ENCODE measurements at places on chromosomes 5 and 9. TPM values are rescaled to one million over a fixed set of nuclear protein-coding genes. Genes with fewer than 3 reads are reported as not detected.

- no peak for DNase-seq
Observed at GRCh38 chr5:139363937-139364336, 19.2 kb downstream of the SLC23A1 start.

DNA sequence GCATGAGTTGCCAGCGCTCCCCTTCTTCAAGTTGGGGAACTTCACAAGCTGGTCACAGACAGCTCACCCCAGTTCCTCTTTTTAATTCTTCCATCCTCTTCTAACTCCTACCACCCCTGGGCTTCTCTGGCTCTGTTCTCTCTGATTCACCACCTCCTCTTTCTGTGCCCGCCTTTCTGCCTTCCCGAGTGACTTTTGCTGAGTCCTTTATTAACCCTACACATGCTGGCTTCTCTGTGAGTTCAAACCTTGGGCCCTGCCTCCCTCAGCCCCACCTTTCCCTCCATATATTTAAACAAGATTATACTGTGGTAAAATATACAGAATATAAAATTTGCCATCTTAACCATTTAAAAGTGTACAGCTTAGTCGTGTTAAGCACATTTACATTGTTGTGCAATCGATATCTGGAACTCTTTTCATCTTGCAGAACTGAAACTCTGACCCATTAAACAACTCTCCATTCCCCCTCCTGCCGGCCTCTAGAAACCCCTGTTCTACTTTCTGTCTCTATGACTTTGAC lies 32.0 kb downstream of the SLC46A2 start:
- no peak for DNase-seq

- peak; percentile 71 for DNase-seq
Observed at GRCh38 chr5:88669371-88670050, 213.5 kb downstream of the MEF2C start.

ARID3C gene
- total RNA-seq, result 0.16 TPM

RGS3 gene
- total RNA-seq, result 106 TPM

DNA sequence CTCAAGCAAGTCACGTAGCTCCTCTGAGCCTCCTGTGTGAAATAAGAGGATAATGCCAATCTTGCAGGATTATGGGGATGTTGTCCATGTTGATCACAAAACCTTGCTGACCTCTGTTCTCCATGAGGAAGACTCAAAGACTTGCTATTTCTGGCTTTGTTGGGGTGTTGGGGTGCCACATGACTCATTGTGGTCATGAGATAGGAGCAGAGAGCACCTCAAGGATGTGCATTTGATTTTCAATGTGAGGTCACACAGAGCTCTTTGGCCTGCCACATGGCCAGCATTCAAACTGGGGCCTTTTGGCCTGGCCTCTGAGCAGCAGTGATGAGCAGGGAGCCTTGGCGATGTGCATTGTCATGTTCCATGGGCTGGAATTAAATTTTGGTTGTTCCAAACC lies 380.3 kb downstream of the GADD45G start:
- no peak for DNase-seq

ARHGEF39 gene
- 0.53 TPM for total RNA-seq

GRCh38 chr5:88644676-88645075 lies 238.3 kb downstream of the MEF2C start:
- DNase-seq, result no peak

FOXD4L5 gene
- total RNA-seq, result 0.11 TPM

DNA sequence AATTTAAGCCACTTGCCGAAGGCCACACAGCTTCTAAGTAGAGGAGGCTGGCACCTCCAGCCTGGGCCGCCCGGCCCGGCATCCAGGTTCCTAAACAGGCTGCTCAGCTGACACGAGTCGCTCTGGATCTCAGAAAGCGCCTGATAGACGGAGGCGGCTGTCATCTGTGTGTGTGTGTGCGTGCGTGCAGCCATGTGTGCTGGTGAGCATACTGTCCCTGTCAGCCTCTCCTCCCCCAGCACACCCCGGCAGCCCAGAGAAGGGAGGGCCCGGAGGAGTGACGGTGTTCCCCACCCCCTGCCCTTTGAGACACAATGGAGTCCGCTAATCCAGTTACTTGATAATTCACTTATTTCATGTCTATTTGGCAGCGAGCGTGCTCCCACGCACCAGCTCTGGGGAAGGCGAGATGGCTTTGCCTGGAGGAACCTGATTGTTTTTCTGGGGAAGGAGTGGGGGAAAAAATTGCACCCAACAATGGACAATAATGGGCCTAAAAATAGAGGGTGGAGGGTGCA lies 20.0 kb downstream of the NTNG2 start:
- DNase-seq, result no peak

DNA sequence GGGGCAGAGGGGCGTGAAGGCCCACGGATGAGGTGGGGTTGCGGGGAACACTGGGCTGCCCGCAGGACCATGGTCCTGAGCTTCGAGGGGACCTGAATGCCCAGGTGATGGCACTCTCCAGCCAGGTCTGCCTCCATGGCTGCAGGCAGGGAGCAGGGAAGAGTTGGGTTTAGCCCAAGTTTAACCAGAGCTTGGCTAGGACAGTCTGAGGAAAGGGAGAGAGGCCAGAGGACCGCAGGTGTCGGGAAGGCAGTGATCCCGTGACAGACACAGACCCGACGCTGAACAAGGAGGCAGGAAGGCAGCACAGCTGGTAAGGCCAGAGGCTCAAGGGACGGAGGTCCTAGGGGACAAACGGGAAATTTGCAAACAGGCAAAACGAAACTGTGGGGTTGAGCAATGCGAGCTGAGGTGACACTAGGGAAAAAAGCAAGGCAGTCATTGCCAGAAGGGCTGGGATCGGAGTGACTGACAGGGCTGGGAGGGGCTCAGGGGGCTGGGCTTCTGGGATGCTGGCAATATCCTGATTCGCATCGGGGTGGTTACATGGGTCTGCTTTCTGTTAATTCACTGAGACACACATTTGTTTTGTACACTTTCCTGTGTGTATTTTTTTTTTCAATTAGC lies 25.0 kb downstream of the ARPC5L start:
- no peak for DNase-seq

HTR4 gene
- not detected for total RNA-seq

SHOC1 gene
- total RNA-seq, result not detected

DNA sequence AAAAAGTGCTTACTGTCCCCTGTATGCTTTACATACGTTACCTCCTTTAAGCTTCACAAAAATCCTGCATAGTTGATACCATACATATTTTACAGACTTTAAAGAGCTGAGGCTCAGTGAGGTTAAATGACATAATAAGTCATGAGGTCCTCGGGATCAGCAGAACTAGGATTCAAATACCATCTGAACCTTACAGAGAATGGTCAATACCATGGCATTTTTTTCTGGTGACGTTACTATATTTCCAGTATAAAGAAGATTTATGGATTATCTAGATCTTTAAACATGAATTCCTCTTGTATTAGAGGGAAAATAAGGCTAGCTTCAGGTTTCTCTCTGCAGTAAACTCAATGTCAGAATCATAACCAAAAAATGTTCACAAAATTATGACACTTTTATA lies 153.7 kb upstream of the GPR151 start:
- DNase-seq, result no peak

DMRT1 gene
- not detected for total RNA-seq

PCDHGC5 gene
- total RNA-seq, result 10.9 TPM

DNA sequence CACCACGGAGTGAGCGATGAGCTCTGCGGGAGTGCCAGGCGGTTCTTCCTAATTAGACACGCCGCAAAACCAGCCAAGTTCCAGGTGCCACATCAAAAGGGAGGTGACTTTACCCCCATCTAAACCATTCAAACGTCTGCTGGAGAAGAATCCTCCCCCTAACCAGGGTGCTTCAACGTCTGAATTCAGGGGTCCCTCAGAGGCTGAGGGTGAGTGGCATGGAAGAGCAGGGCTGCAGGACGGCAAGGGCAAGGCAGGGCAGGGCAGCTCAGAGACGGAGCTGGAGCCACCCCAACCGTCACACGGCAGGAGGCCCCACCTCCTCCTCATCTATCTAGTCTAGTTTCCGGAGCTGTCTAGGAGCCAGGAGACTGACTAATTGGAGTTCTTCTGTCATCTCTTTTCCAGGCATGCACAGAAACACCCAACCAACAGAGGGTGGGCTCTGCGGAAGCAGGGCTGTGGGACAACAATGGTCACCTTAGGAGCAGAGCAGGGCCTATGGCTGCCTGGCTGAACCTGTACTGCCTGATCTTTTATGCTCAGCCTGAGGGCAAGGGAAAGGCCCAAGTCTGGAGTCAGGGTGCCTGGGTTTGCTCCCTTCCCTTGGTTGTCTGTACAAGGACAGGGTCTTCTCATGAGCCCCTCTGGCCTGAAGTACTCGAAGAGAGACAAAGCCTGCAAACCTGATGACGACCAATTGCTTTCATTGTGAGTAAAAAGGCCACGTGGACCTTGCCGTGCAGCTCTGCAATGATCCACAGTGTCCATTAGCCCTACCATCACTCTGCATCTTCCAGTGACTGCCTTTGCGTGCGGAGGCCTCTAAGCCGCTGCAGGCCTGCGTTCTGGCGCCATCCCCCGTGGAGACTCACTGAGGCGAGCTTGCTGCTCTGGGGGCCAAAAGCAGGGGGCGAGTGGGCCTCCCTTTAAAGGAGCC lies 81.0 kb upstream of the SLC25A51 start:
- DNase-seq, result peak; percentile 82

DNA sequence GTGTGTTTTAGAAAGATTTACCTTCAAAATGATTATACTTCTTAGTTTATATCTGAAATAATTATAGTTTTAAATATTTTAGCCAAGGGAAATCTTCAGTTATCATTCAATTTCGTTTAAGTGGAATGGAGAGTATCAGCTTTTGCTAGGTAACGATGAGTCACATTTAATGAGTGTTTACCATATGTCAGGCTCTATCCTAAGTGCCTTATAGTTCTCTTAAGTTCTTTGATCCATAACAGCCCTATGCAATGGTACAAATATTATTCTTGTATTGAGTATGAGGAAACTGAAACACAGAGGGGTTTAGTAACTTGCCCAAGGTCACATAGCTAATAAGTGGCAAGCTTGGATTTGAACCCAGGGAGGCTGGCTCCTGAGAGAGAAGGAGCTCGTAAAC lies 37.5 kb upstream of the SHB start:
- no peak for DNase-seq

ELOVL7 gene
- total RNA-seq, result 0.72 TPM

DNA sequence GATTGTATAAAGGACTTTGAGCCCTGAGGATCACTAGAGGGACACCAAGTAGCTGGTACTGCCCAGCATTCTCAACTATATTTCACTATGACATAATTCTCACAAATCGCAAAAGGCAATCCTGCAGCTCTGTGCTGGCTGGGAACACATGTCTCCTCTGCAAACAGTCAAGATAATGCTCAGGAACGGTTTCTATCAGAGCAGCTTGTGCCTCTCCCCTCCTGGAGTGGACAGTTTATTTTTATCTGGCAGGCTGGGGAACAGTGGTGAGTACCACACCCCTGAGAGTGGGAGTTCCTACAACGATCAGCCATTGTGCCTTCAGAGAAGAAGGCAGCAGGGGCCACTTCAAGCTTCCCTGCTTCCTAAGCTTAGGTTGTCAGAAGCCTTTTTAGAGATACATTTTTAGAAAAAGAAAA lies 65.8 kb downstream of the ERAP1 start:
- DNase-seq, result no peak

GRCh38 chr9:127730262-127730661 lies 4.8 kb downstream of the TOR2A start:
- DNase-seq, result no peak

SGCD gene
- 2.9 TPM for total RNA-seq

DNA sequence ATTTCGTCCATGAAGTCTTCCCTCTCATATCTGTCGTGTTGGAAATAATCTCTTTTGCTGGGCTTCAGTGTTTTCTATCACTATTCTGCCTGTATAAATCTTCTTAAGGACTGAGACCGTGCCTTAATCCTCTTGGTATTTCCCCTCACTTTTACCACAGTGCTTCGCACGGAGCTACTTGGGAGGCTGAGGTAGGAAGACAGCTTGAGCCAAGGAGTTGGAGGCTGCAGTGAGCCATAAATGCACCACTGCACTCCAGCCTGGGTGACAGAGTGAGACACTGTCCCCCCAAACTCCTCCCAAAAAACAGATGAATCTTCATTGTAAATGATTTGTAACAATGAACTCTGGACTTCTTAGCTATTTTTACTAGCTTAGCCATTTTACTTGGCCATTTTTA lies 57.8 kb downstream of the PHAX start:
- DNase-seq, result no peak

DNA sequence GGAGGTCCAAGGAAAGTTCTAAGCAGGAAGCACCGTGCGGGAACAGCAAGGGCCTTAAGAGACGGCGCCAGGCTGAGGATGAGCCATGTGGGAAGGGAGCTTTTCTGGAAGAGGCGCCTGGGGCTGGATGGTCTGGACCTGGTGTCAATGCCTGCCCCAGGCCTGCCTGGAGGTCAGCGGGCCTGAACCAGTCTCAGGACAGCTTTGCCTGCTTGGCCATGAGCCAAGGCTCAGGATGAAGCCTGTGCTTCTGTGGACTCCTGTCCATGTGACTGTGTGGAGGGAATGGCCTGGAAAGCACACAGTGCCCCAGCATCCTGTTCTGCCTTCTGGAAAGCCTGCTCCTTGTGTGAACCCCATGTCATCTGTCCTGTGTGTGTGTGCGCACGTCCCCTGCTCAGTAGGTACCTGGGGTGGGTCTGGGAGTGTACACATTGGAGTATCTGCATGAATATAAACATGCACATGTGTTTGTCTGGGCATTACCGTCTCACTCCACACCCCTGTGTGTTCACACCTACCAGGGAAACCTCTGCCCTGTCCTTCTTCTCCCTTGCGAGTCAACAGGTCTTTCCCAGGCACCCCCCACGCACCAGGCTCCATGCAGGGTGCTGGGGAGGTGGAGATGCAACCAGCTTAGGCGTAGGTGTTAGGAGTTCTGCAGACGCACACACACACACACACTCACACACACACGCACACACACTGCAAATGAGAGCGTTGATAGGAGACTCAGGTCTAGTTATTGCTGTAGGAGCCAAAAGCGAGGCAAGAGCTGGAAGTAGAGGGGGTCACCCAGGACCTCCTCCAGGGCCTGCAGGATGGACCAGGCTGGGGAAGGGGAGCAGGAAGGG lies 24.8 kb downstream of the DAB2IP start:
- DNase-seq, result no peak

DNA sequence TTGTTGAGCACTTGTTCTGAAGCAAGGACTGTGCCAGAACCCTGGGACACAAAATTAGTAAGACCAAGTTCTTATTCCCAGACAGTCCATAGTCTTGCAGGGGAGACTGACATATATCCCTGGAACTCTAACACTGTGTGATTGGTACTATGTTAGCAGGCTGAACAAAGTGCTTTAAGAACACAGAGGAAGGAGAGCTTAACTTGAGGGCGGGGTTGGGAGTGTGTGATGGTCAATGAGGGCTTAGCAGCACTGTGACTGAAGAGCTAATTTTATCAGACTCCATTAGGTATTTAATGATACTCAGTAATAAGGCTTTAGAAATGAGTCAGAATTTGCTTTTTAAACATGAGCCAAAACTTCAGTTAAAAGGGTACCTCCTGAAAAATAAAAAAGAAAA lies 14.9 kb upstream of the SPATA24 start:
- no peak for DNase-seq

DNA sequence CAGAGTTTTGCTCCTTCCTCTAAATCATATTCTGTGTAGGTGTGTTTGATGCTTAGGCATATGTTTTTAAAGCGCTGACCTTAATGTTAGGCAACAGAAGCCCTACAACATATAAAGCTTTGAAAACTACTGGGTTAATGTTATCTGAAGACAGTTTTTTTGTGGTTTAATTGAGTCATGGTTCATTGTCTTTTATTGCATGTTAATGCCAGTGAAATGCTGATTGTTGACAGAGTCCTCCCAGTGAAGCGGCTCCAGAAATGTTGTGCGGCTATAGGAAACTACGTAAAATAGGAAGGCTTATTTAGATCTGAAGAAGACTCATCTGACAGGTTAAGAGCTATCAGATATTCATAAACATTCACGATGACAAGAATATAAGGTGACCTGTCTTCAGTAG lies 424.6 kb downstream of the CCDC171 start:
- DNase-seq, result peak; percentile 11
